Daoy (cell line): ENCODE measurements at places on chromosomes 4 and X. TPM values are rescaled to one million over a fixed set of nuclear protein-coding genes. Genes with fewer than 3 reads are reported as not detected.

CABS1 gene
- not detected in 2 replicates for total RNA-seq

C4orf51 gene
- total RNA-seq = not detected in 2 replicates

NRK gene
- 4.3 and 4.6 TPM in 2 replicates for total RNA-seq

FIP1L1 gene
- total RNA-seq = 39.7 and 45.4 TPM in 2 replicates
